ENCODE measurements at places on chromosomes 13 and 19.

- no peak for DNase-seq
Measured at GRCh38 chr13:48400850-48401291, 12.0 kb downstream of the LPAR6 start.

DNA sequence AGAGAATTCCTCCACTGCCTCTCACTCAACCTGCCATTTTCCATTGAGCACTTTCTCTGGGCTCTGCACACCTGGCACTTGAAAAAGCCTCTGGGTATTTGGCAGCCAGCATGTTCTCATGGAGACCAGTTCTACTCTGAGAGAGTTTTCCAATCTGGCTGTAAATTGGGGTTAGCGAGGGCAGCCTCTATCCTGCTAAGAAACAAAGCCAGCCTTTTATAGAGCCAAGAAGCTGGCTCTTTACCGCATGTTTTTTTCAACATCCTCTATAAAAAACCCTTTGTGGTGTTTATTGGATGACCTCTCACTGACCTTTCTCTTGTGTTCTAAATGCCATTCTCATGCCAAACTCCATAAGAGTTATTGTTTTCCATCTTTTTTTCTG lies 52.6 kb upstream of the RCBTB2 start:
- peak; percentile 39 for DNase-seq

GRCh38 chr13:106529415-106530170 lies 5.9 kb downstream of the EFNB2 start:
- no peak for DNase-seq

GRCh38 chr19:17830567-17831418 lies 9.5 kb upstream of the INSL3 start:
- DNase-seq = peak; percentile 86

- no peak for DNase-seq
Measured at GRCh38 chr19:39046037-39046821, 13.9 kb upstream of the FBXO27 start.

- no peak for DNase-seq
Measured at GRCh38 chr13:52845766-52846566, 2.5 kb downstream of the PCDH8 start.

GRCh38 chr13:66414066-66414800 lies 815.9 kb downstream of the PCDH9 start:
- DNase-seq = no peak

GRCh38 chr13:106533101-106533942 lies 2.1 kb downstream of the EFNB2 start:
- DNase-seq = peak; percentile 79

GRCh38 chr13:75704194-75704926 lies 68.2 kb downstream of the LMO7 start:
- no peak for DNase-seq

DNA sequence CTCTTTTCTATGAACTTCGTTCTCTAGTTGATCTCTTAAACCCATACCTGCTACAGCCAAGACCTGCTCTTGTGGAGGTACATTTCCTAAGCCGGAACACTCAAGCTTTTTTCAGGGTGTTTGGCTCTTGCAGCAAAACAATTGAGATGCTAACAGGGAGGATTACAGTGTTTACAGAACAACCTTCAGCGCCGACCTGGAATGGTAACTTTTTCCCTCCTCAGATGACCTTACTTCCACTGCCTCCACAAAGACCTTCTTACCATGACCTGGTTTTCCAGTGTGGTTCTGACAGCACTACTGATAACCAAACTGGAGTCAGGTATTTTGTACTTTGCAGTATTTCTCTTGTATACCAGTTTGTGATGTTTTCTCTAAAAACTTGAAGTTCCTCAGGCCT lies 506 bp downstream of the KCNRG start:
- DNase-seq = no peak

DNA sequence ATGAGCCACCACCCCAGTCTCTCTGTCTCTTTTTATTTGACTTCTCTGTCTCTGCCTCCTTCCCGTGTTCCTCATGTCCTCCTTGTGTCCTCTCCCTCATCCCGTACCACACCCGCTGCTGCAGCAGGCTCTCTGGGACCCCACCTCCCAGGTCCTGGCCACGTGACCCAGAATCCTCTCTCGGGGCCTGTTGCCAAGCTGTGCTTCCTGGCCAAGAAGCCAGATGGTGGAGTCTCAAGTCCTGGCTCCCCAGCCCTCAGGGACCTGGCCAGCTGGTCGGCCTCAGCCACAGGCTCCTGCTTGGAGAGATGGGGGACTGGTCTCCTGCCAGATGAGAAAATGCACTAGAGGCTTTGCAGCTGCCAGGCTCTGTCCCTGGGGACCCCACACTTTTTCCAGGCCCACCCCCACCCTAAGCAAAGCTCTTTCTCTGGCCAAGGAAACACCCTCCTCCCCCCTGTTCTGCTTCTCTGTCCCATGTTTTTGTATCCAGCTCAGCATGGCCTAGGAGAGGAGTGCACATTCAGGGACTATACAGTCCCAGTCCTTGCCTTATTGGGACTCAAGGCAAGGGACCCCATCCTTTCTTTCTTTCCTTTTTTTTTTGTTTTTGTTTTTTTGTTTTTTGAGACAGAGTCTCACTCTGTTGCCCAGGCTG lies 34.3 kb upstream of the SHKBP1 start:
- no peak for DNase-seq

GRCh38 chr19:12792051-12792852 lies 966 bp downstream of the JUNB start:
- peak; percentile 89 for DNase-seq

DNA sequence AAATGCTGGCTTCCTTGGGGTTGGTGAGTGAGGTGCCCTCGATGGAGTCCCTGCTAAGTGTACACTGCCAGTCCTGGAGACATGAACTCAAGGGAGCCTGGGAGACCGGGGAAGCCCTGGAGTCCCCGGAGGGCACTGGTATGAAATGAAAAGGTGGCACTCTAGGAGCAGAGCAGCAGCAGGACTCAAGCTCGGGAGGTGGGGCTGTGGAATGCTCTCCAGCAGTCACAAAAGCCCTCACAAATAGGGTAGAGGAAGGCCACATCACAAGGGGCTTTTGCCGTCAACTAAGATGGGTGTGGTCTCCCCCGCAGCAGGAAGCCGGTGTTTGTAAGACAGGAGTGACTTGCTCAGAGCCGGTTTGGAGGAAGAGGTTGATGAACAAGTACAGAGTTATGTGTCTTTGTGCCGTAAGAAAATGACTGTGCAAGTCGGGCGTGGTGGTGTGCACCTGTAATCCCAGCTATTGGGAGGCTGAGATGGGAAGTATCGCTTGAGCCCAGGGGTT lies 19.3 kb downstream of the CCNE1 start:
- no peak for DNase-seq

DNA sequence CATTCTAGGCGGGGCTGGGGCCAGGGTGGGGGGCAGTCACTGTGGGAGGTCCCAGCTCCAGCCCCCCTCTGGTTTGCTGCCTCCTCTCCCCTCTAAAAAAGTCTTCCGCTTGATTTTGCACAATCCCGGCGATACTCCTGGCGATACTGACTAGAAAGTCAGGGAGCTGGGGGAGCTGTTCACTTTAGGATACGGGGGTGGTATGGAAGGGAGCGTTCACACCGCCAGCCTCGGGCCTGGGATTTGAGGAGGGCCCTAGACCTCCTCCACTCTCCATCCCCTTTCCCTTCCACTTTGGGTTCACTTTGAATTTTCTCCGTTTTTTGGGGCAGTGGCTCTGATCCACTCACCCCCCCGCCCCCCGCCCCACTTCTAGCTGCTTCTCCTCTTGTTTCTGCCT lies 35.0 kb downstream of the KEAP1 start:
- no peak for DNase-seq

DNA sequence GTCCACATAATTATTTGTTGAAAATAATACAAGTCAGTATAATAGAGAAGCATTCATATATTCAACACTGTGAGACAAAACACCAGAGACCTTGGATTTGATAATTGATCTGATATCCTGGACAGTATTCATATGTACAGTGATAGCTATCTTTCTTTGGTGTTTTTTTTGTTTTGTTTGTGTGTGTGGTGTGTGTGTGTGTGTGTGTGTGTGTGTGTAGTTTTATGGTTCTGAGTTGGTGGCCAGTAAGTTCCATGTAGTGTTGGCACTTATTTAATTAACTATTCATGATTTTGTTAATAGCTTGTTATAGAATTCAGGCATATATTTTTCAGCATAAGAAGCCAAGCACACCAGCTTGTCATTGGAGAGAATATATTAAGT lies 1.6 kb upstream of the ANGPTL6 start:
- DNase-seq = no peak

GRCh38 chr13:27730191-27730590 lies 62.1 kb upstream of the GSX1 start:
- no peak for DNase-seq

DNA sequence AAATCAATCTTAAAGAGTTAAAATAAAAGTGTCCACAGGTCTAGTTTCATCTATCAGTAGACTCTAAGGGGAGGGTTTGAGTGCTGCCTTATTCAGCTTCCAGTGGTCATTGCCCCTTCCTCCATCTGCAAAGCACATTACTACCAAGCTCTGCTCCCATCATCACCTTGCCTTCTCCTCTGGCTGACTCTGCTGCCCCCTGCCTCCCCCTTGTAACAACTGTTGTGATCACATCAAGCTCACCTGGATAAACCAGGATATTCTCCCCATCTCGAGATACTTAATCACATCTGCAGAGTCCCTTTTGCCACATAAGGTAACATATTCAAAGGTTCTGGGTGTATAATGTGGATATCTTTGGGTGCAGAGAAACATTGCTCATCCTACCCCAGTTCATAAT lies 43.3 kb upstream of the GPC6 start:
- DNase-seq = peak; percentile 19

GRCh38 chr13:37385956-37386670 lies 212.5 kb downstream of the POSTN start:
- DNase-seq = no peak

DNA sequence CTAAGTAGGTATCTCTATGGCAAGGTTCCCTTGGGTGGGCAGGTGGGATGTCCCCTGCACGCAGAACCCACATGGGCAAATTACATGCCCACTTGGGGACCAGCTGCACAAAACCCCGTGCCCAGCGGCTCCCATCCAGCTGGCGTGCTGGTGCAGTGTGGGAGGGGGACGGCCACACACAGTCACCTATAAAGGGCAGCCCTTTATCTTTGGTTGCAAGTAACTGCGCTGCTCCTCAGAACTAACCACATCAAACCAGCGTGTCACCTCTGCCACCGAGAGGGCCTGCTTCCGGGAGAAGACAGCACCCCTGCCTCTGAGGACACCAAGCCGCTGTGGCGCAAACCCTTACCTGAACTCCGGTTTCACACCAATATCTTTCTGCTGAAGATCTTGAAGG lies 32.2 kb downstream of the ANKRD27 start:
- DNase-seq = no peak

DNA sequence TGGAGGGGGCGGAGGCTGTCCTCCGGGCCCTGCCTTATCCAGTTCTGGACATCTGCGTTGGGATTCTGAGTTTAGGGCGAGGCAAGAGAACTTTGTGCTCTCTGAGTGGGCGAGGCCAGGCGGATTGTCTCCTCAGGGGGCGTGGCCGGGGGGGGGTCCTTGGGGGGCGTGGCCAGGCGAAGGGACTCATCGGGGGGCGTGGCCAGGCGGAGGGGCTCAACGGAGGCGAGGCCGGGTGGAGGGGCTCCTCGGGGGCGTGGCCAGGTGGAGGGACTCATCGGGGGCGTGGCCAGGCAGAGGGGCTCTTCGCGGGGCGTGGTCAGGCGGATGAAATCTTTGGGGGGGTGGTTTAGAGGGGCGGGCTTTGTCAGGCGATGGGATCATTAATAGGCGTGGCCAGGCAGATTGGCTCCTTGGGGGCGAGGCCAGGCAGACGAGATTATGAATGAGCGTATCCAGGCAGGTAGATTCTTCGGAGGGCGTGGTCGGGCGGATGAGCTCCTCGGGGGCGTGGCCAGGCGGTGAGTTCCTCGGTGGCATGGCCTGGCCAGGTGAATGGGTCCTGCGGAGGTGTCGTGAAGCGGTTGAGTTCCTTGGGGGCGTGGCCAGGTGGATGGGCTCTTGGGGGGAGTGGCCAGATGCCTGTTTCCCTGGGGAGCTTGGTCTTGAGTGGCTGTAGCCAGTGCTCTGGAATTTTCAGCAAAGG lies 10.3 kb upstream of the CACNG7 start:
- DNase-seq = peak; percentile 10

DNA sequence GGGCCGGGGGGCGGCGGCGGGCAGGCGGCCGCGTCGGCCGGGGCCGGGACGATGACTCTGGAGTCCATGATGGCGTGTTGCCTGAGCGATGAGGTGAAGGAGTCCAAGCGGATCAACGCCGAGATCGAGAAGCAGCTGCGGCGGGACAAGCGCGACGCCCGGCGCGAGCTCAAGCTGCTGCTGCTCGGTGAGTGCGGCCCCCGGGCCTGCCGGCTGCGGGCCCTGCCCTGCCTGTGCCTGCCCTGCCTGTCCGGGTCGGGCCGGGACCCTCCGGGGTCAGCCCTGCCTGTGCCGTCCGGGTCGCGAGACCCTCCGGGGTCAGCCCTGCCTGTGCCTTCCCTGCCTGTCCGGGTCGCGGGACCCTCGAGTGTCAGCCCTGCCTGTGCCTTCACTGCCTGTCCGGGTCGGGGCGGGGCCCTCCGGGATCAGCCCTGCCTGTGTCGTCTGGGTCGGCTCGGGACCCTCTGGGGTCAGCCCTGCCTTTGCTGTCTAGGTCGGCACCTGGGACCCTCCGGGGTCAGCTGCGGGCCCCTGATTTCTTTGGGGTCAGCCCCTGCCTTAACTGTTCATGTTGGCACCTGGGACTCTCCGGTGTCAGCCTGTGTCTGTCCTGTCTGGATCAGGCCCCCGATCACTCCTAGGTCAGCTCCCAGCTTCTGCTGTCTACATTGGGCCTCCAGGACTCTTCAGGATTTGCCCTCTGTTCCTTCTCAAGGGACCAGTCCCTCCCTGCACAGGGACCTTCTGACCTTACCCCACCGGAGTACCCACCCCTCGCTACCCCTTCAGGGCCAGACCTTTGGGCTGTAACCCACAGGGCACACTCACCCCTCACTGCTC lies 659 bp downstream of the GNA11 start:
- DNase-seq = no peak

GRCh38 chr19:49896863-49897621 lies at the start of gene IL4I1:
IL4I1 (minus strand) TSS chr19:49896887; CDS start chr19:49896160, 727 bp downstream.
- no peak for DNase-seq

GRCh38 chr13:106028911-106029310 lies 506.6 kb downstream of the EFNB2 start:
- DNase-seq = no peak

GRCh38 chr19:56504581-56504980 lies 3.1 kb upstream of the ZNF471 start:
- no peak for DNase-seq

GRCh38 chr19:34309368-34310138 lies 55.2 kb downstream of the GARRE1 start:
- no peak for DNase-seq

GRCh38 chr19:32718286-32718685 lies 1.3 kb upstream of the TDRD12 start:
- no peak for DNase-seq

- peak; percentile 26 for DNase-seq
Measured at GRCh38 chr13:45621950-45622349, 6.4 kb upstream of the ERICH6B start.
